ENCODE measurements at places on chromosomes 11 and 22.

GRCh38 chr11:104206936-104207335 lies 43.0 kb upstream of the PDGFD start:
- DNase-seq, result no peak

GRCh38 chr11:126212089-126212660 lies 593 bp downstream of the FAM118B start:
- DNase-seq, result no peak

GRCh38 chr11:111937461-111937769 lies 272 bp downstream of the DIXDC1 start:
- DNase-seq, result no peak

GRCh38 chr11:21401496-21401895 lies 732.1 kb downstream of the NELL1 start:
- no peak for DNase-seq

- DNase-seq, result no peak
Observed at GRCh38 chr11:114918286-114918685, 240.0 kb downstream of the NXPE2 start.

DNA sequence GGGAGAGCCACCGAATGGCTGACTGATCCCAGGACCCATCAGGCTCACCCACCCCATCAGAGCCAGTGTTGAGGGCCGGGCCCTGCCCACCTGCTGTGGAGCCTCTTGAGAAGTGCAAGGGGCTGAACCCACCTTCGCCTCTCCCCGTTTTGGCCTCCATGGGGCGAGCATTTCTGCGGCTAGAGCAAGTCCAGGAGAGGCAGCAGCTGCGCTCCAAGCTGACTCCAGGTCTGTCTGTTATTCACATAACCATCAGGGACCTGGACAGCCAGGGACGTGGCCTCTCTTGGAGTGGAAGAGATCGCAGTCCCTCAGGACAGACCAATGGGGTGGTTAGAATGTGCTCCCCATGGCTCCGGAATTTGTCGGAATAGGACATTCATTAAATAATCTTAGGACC lies 231.8 kb downstream of the TBC1D22A start:
- DNase-seq, result no peak

GRCh38 chr11:116697011-116697410 lies 75.8 kb downstream of the BUD13 start:
- DNase-seq, result no peak

DNA sequence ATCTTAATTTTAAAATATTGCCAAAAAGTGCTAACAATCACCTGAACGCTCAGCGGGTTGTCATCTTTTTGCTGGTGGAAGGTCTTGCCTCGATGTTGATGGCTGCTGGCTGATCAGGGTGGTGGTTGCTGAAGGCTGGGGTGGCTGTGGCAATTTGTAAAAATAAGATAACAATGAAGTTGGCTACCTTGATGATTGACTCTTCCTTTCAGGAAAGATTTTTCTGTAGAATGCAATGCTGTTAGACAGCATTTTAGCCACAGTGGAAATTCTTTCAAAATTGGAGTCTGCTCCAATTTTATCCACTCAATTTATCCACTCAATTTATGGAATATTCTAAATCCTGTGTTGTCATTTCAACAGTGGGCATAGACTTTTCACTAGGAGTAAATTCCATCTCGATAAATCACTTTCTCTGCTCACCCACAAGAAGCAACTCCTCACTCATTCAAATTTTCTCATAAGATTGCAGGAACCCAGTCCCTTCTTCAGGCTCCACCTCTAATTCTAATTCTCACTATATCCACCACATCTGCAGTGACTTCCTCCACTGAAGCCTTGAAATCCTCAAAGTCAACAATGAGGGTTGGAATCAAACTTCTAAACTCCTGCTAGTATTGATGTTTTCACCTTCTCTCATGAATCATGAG lies 78.8 kb downstream of the LINC01488 start:
- DNase-seq, result no peak

DNA sequence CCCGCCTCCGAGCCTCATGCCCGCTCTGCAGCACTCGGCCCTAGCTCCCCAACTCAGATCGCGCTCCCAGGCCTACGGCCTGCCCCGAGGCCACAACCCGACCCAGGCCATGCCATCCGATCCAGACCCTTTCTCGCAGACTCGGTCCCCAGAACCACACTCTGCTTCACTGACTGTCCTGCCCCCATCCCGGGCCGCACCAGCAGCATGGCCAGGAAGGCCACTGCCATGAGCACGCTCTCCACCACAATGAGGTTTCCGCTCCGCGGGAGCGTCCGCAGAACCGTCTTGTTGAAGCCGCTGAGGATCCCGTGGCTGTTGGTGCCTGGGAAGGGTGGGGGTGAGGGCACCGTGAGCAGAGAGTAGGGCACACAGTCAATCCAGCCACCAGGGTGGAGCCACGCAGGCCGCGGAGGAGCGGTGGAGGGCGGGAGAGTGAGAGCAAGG lies 6.4 kb downstream of the UNC93B1 start:
- DNase-seq, result no peak

GRCh38 chr22:19873138-19873959 lies 18.7 kb upstream of the GNB1L start:
- no peak for DNase-seq

- no peak for DNase-seq
Observed at GRCh38 chr11:68806931-68807844, 34.5 kb downstream of the CPT1A start.

DNA sequence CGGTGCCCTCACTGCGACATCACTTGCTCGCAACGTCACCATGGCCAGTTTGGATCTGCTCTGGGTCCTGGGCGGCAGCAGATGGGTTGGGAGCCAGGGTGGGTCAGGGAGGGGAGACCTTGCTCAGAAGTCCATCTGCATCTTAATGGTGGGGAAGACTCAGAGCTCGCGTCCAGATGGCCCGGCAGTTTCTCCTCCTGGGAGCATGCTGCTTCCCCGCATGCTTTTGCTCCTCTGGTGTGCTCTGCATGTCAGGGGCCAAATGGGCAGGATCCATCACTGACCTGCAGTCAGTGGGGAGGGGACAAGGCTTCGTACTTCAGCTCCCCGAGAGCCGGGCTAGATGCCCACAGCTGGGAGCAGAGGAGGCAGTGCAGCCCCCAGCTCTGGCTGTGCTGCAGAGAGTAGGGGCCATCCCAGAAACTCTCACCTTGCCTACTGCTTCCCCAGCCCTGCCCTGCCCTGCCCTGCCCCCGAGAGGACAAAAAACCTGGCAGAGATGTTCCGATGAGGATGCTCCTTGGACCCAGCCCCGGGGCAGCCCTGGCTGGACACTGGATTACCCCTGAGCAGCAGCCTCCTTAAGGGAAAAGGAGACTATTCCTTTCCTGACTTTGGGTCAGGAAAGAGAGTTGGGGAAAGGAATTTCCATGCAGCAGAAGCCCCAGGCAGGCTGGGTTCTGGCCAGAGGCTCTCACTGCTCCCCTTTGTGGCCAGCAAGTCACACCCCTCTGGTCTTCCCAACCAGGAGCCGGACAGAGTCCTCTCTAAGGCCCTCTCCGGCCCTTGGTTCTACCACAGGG lies 149.9 kb downstream of the PKNOX2 start:
- no peak for DNase-seq

GRCh38 chr11:288478-289397 lies at the start of gene PGGHG:
TSS of gene PGGHG (plus strand) at chr11:289126. CDS start at chr11:289817, 691 bp downstream.
- no peak for DNase-seq

DNA sequence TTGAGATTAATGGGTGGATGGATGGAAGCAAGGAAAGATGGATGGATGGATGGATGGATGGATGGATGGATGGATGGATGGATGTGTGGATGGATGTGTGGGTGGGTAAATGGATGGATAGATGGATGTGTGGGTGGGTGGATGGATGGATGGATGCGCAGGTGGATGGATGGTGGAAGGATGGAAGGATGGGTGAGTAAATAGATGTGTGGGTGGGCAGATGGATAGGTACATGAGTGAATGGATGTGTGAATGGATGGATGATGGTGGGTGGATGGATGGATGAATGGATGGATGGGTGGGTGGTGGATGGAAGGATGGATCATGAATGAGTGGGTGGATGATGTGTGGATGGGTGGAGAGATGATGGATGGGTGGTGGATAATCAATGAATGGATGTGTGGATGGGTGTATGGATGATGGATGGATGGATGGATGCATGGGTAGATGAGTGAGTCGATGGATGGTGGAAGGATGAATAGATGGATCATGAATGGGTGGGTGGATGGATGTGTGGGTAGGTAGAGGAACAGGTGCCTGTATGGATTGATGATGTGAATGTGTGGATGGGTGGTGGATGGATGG lies 375.2 kb downstream of the BRD1 start:
- DNase-seq, result no peak

DNA sequence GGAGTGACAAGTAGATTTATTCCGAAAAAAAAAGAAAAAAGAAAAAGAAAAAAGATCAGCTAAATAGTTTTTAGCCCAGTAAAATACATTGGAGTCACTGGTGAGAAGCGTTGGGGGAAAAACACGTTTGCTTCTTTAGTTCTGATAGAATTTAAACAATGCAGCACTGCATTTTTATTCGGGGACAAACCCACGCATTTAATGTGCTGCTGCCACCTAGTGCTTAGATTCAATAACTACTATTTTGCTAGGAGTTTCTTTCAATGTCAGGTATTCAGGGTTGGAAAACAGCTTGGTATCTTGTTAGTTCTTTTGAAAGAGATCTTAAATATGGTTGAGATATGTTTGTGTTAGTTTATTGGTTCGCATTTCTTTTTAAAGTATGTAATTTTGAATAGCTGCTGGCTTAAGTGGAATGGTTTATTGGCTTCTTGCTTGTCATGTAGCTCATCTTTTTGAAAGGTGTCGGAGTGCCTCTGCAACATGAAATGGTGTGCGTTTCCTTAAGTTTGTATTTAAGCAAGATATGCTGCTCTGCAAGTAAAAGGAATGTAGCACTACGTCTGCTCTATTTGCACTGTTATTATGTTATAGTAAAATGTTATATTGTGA lies 41.9 kb downstream of the SVIP start:
- no peak for DNase-seq

DNA sequence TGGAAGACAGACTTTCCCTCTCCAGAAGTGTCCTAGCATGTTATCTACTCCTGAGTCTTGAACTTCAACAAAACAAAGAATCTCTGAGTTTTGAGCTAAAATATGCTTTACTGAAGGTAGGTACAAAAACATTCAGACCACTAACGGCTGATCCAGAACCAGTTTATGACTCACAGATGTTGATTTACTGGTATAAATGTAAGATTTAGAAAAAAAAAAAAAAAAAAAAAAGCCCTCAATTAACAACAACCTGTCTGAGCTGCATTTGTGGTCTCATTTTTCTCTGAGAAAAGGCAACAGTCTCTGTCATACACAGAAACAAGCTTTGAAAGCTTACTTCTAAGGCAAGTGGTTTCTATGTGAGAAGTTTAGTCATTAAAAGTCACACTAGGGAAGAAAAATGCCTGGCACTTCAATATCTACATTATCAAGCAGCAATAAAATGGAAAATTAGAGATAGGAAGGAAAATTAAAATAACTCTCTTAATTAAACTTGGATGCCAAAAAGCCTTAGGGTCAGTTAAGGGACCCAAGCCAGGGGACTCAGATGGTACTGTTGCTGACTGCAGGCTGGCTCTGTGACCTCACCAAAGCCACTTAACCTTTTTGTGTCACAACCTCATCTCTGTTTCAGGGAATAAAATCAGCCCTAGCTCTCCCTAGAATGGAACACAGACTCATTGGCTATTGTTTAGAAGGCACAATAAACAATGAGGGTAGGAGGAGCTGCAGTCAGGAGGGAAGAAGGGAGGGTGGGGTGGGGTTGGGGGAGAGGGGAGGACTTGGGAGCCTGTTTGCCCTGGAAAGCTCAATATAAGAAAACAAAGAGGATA lies 61.7 kb downstream of the ETS1 start:
- no peak for DNase-seq

DNA sequence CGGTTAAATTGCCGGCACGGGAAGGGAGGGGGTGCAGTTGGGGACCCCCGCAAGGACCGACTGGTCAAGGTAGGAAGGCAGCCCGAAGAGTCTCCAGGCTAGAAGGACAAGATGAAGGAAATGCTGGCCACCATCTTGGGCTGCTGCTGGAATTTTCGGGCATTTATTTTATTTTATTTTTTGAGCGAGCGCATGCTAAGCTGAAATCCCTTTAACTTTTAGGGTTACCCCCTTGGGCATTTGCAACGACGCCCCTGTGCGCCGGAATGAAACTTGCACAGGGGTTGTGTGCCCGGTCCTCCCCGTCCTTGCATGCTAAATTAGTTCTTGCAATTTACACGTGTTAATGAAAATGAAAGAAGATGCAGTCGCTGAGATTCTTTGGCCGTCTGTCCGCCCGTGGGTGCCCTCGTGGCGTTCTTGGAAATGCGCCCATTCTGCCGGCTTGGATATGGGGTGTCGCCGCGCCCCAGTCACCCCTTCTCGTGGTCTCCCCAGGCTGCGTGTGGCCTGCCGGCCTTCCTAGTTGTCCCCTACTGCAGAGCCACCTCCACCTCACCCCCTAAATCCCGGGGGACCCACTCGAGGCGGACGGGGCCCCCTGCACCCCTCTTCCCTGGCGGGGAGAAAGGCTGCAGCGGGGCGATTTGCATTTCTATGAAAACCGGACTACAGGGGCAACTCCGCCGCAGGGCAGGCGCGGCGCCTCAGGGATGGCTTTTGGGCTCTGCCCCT lies 529 bp upstream of the CCND1 start:
- no peak for DNase-seq

GRCh38 chr22:46377525-46378425 lies 42.3 kb downstream of the TRMU start:
- DNase-seq, result no peak

DNA sequence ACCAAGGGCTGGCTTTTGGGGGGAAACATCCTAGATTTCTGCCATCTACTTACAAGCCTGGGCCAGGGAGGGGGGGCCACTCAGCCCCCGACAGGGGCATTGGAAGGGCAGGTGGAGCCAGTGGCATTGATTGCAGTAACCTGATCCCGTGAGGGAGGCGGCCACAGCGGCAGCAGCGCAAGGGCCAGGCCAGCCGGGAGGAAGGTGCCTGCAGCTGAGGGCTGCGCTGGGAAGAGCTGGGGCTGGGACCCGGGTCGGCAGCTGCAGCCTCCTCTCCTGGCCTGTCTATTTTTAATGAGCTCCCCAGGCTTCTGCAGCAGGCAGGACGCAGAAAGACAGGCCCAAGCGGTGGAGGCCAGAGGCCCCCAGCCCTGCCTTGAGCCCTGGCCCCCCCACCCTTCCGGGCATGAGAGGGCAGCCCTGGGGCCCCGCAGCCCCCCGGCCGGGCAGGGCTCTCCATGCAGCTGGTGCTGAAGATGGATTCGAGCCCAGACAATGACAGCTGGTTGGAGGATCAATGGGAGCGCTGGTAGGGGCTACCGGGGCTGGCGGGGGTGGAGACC lies 10.6 kb downstream of the FREY1 start:
- DNase-seq, result no peak

GRCh38 chr22:49942565-49943404 lies 17.8 kb upstream of the PIM3 start:
- no peak for DNase-seq

- no peak for DNase-seq
Observed at GRCh38 chr11:70644343-70645060, 246.2 kb downstream of the CTTN start.
